ENCODE measurements at places on chromosomes 13 and 19.

- no peak for DNase-seq
Measured at GRCh38 chr13:105774739-105775460, 760.6 kb downstream of the EFNB2 start.

DNA sequence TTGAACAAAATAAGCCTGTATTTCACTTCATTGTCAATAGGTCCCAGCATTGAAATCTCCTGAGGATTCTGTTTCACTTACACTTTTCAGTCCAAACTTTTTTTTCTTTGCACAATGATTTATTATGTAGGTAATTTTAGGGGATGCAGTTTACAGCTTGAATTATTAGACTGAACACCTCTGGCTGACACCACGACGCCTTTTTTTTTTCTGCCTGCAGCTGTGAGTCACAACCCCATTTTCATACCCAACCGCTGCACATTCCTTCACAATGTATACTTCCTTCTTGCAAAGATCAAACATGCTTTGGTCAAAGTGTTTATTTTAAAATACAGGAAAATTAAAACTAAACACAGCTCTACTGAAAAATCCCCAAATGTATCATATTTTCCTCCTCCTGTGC is 11.4 kb downstream of the ZIC2 start:
- no peak for DNase-seq

GRCh38 chr19:604355-604754 is 14.7 kb downstream of the HCN2 start:
- no peak for DNase-seq

GRCh38 chr19:18932216-18932841 is 8.7 kb downstream of the HOMER3 start:
- no peak for DNase-seq

DNA sequence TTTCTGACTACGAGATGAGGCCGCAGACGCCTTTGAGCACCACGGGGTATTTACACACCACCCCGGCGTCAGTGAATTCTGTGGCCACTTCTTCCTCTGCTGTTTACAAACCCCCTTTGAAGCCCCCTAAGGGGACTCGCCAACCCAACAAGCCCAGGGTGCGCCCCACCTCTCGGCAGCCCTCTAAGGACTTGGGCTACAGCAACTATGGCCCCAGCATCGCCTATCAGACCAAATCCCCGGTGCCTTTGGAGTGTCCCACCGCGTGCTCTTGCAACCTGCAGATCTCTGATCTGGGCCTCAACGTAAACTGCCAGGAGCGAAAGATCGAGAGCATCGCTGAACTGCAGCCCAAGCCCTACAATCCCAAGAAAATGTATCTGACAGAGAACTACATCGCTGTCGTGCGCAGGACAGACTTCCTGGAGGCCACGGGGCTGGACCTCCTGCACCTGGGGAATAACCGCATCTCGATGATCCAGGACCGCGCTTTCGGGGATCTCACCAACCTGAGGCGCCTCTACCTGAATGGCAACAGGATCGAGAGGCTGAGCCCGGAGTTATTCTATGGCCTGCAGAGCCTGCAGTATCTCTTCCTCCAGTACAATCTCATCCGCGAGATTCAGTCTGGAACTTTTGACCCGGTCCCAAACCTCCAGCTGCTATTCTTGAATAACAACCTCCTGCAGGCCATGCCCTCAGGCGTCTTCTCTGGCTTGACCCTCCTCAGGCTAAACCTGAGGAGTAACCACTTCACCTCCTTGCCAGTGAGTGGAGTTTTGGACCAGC is 5.3 kb downstream of the SLITRK5 start:
- no peak for DNase-seq

DNA sequence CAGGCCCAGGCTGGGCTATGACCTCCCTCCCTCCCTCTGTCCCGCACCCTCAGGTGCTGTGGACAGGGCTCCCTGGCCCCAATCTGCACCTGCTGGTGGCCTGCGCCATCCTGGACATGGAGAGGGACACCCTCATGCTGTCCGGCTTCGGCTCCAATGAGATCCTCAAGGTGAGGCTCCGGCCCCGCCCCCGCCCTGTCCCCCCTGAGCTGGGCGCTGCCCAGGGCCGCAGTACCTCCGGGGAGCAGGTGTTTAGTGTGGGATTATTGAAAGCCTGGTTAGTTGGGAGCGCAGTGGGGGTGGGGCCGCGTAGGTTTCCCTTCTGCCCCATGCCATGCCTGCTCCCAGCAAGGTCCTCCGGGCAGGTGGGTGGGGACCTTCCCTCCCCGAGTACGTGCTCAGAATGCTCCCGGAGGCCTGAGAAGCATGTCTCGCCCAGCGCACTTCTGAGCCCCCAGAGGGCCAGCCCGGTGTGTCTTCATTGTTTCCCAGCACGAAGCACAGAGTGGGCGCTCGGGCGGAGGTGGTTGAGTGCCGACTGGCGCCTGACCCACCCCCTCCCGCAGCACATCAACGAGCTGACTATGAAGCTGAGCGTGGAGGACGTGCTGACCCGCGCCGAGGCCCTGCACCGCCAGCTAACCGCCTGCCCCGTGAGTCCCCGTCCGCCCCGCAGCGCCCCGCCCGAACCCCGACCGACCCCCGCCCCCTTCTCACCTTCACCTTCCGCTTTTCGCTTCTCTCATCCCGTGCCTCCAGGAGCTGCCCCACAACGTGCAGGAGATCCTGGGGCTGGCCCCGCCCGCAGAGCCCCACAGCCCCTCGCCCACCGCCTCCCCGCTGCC is 8.8 kb downstream of the IL4I1 start:
- DNase-seq: no peak

DNA sequence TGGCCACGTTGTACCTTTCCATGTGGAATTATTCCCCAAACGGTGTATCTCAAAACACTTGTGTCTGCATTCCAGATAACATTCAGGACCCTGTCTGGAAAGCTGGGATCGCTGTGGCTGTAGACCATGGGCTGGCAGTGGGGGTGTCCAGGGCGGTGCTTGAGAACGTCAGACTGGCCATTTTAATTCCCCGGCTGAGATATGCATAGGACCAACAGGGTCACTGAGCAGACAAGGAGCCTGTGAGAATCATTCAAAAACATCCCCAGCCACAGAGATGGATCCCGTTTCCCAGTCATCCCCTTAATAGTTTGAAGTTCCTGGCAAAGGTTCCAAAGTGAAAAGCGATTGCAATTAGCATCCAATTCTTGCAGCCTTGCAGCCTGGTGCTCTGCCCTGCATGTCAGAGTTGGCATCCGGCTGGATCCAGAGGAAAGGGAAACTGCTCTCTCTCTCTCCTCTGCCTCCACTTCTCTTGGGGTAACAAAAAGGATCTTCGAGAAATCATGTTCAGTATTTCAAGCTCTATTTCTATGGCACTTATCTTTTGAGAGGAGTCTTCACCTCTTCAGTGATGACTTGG is 41.6 kb downstream of the IFT88 start:
- DNase-seq: no peak

DNA sequence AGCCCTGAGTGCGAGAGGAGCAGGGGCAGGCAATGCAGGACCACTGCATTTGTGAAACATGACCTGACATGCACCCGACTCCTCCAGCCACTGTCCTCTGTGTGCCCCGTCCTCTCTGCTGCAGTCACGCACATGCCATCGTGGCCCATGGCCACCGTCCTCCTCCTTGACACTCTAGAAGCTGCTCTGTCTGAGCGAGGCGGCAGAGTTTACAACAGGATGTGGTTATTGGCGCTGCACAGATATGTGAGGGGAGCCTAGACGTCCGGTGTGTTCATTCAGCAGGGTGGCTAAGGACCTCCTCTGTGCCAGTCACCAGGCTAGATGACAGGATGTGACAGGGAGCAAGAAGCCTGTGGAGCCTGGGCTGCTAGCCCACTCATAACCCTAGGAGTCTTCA is 277.8 kb downstream of the FOXO1 start:
- DNase-seq: no peak

DNA sequence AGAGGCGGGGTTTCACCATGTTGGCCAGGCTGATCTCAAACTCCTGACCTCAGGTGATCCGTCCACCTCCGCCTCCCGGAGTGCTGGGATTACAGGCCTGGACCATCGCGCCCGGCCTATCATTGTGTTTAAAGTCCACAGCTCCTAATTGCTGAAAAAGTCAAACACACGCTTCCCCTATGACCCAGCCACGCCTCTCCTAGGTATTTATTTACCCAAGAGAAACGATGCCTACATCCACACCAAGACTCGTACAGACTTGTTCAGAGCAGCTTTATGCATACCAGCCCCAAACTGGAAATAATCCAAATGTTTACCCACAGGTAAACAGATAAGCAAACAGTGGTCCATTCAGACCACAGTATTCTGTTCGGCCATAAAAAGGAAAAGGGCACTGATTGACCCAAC is 15.1 kb downstream of the ZNRF4 start:
- no peak for DNase-seq

- DNase-seq: no peak
Measured at GRCh38 chr13:42396501-42396900, 124.5 kb downstream of the AKAP11 start.

DNA sequence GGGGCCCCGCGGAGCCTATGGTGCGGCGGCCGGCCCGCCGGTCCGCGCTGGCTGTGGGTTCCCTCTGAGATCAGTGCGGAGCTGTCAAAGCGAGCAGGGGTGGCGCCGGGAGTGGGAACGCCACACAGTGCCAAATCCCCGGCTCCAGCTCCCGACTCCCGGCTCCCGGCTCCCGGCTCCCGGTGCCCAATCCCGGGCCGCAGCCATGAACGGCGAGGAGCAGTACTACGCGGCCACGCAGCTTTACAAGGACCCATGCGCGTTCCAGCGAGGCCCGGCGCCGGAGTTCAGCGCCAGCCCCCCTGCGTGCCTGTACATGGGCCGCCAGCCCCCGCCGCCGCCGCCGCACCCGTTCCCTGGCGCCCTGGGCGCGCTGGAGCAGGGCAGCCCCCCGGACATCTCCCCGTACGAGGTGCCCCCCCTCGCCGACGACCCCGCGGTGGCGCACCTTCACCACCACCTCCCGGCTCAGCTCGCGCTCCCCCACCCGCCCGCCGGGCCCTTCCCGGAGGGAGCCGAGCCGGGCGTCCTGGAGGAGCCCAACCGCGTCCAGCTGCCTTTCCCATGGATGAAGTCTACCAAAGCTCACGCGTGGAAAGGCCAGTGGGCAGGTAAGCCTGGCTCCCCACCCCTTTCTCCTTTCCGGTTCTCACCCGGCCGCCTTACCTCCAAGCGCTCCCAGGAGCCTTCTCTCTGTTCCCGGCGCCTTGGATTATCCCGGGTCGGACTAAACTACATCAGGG is at the start of gene PDX1:
TSS of gene PDX1 (plus strand) at position 67 of the 743 bp plus-strand sequence. CDS start at position 206, 139 bp downstream.
- DNase-seq: no peak

DNA sequence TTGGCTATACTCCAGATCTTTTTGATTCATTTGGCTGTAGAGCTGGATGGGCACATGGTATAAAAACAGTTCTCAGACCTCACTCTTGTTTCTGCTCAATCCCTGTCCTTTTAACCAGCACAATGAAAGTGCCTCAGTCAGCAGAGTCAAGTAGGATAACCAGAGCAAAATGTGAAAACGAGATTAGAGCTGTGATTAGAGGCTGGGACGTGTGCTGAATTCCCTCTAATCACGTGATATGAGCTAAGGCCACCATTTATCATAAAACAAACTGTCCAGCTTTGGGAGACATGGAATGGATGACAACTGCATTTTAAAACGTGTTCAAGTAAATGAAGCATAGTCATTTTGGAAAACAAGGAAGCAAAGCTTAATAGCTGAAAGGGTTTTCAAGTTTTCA is 54.1 kb downstream of the GJA3 start:
- DNase-seq: no peak

- DNase-seq: no peak
Measured at GRCh38 chr19:34317311-34317927, 47.6 kb upstream of the GPI start.

- DNase-seq: peak; percentile 24
Measured at GRCh38 chr19:39199025-39199424, 2.3 kb downstream of the NCCRP1 start.

DNA sequence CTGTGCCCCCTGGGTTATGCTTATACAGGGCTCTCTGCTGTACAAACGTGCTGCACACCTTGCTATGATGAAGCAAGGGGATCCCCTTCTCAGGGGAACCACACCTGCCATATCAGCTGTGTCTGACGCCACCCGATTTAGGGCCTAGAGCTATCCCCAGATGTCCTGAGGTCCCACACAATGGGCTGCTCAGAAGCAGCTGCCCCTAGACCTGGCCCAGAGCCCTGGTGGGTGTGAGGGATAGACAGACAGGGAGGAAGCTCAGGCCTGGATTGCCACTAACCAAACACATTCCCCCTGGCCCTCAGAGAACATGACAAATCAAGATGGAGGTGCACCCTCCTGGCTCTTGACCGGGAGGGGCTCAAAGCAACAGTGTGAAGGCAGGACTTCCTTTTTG is 59.3 kb downstream of the TSHZ3 start:
- DNase-seq: no peak

- DNase-seq: no peak
Measured at GRCh38 chr13:114101358-114102130, 30.9 kb downstream of the RASA3 start.

DNA sequence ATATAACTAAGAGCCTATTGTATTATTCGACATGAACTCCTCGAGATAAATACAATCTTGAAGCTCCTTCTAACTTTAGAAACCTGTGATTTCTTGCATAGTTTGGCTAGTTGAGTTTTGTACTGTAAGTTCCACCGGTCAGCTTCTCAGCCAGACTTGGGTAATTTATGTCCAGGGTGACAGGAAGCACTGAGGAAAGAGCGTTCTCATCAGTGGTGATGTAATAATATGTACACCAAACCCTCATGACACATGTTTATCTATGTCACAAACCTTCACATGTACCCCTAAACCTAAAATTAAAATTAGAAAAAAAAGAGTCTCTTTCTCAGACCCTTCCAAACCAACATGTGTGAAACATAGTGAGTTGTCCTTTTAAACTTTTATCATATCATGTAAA is 205.7 kb downstream of the KCNRG start:
- DNase-seq: no peak

- no peak for DNase-seq
Measured at GRCh38 chr13:47481536-47481935, 519.5 kb downstream of the SUCLA2 start.

GRCh38 chr13:34369931-34370330 is 552.0 kb downstream of the RFC3 start:
- no peak for DNase-seq

DNA sequence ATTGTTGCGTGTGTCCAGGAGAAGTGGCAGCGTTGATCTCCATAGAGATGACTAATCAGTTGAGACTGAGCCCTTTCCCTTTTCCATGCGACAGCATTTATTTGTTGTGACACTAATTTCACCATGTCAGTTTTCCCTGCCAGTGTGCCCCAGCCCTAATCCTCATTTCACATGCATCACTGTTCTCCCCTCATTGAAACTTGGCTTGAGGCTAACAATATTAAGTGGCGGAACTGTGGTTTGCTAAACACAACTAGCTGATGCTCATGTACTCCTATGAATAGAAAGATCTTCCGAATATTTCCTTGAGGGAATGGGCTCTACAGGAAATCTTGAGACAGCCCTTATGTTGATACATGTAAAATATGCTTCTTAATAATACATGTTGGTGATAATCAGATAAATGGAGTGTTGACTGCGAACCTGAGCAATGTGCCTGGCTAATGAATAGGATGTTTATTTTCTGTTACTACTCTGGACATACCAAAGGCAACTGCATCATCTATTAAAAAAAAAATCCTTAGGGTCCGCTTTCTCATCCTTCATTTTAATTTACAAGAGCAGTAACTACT is 258.6 kb downstream of the ATP8A2 start:
- no peak for DNase-seq
